ENCODE measurements at places on chromosomes 1 and 21. TPM values are rescaled to one million over a fixed set of nuclear protein-coding genes. Genes with fewer than 3 reads are reported as not detected.

- no peaks in the 10 kb centered on the region for H3K4me1 ChIP-seq
- no peaks in the 10 kb centered on the region for H3K27me3 ChIP-seq
- H3K4me3 ChIP-seq: no peak overlapping the region
- no peaks in the 10 kb centered on the region for H3K36me3 ChIP-seq
- no peak overlapping the region for H3K27ac ChIP-seq
Measured at GRCh38 chr1:191371626-191372025, 786.6 kb upstream of the RGS18 start.

GRCh38 chr21:30981403-30981802, 56.9 kb downstream of the KRTAP19-8 start:
- DNase-seq: no peak
- H3K27me3 ChIP-seq: no peaks in the 10 kb centered on the region
- H3K4me3 ChIP-seq: no peak overlapping the region
- H3K4me1 ChIP-seq: no peaks in the 10 kb centered on the region
- H3K27ac ChIP-seq: no peak overlapping the region
- no peaks in the 10 kb centered on the region for H3K36me3 ChIP-seq

- no peaks in the 10 kb centered on the region for H3K36me3 ChIP-seq
- no peak overlapping the region for H3K27ac ChIP-seq
- H3K4me3 ChIP-seq: no peak overlapping the region
- H3K27me3 ChIP-seq: no peaks in the 10 kb centered on the region
- DNase-seq: no peak
- no peaks in the 10 kb centered on the region for H3K4me1 ChIP-seq
Measured at GRCh38 chr1:101111461-101111860, 85.9 kb upstream of the DPH5 start.

GRCh38 chr1:109792056-109792831, 28.5 kb upstream of the EPS8L3 start:
- H3K4me3 ChIP-seq: no peak overlapping the region
- H3K4me1 ChIP-seq: peaks cover 24% of the 10 kb centered on the region
- peak overlapping the region; percentile 73 for H3K27ac ChIP-seq
- H3K27me3 ChIP-seq: no peaks in the 10 kb centered on the region
- no peaks in the 10 kb centered on the region for H3K36me3 ChIP-seq
- peak; percentile 62 for DNase-seq

Gene PTGER3
- total RNA-seq: 52.1 TPM

Gene CD244
- total RNA-seq: 1.6 TPM

Gene GJA9
- total RNA-seq: not detected

GRCh38 chr1:117049857-117050256, 10.3 kb upstream of the TTF2 start:
- no peak for DNase-seq
- no peak overlapping the region for H3K4me3 ChIP-seq
- H3K27me3 ChIP-seq: no peaks in the 10 kb centered on the region
- no peak overlapping the region for H3K27ac ChIP-seq

GRCh38 chr1:24555591-24556413, at the start of gene NCMAP:
TSS of gene NCMAP (plus strand) at chr1:24556087. CDS start at chr1:24595431, 39,344 bp downstream.
- H3K4me3 ChIP-seq: peak within 1 kb of the TSS; percentile 54
- DNase-seq: no peak
- H3K4me1 ChIP-seq: no peaks in the 10 kb centered on the region
- peak within 1 kb of the TSS; percentile 0 for H3K27ac ChIP-seq
- no peaks in the 10 kb centered on the region for H3K36me3 ChIP-seq
- no peaks in the 10 kb centered on the region for H3K27me3 ChIP-seq

DNA sequence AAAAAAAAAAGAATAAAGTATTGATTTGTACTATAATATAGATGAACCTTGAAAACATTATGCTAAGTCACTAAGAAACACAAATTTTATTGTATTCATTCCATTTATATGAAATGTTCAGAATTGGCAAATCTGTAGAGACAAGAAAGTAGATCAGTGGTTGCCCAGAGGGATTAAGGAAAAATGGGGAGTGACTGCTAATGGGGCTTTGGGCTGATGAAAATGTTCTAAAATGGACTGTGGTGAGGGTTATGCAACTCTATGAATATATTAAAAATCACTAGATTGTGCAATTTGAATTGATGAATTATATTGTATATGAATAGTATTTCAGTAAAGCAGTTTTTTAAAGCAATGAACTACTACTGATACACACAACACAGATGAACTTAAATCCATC, 10.0 kb downstream of the GDAP2 start:
- DNase-seq: no peak
- no peak overlapping the region for H3K4me3 ChIP-seq
- H3K27me3 ChIP-seq: no peaks in the 10 kb centered on the region
- H3K27ac ChIP-seq: no peak overlapping the region
- H3K4me1 ChIP-seq: no peaks in the 10 kb centered on the region

Gene DPH5
- 26.1 TPM for total RNA-seq

- peak overlapping the region; percentile 25 for H3K4me3 ChIP-seq
- no peaks in the 10 kb centered on the region for H3K36me3 ChIP-seq
- no peaks in the 10 kb centered on the region for H3K27me3 ChIP-seq
- H3K4me1 ChIP-seq: peaks cover 10% of the 10 kb centered on the region
- peak overlapping the region; percentile 88 for H3K27ac ChIP-seq
Measured at GRCh38 chr1:223133824-223134435, 9.1 kb downstream of the TLR5 start.

Gene AXDND1
- 0.98 TPM for total RNA-seq

Gene GNAT2
- total RNA-seq: not detected

DNA sequence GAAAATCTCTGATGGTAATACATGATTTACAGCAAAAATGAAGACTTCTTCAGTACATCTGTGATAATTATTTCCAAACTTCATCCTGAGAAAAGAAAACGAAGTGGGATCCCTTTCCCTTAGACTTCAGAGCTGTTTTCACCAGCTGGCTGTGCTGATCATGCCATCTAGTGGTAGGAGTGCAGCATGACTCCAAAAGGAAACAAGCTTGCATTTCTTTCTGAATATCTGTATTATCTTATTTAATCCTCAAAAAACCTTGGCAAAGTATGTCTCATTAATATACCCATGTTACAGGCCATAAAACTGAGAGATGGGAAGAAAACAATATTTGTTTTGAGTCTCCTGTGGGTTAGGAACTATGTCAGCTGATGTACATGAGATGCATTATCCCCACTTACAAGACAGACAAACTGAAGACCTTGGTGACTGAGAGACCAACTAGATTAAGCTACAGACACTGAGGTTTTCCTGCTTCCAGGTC, 9.8 kb upstream of the GJA8 start:
- H3K4me3 ChIP-seq: no peak overlapping the region
- H3K27ac ChIP-seq: no peak overlapping the region
- no peaks in the 10 kb centered on the region for H3K27me3 ChIP-seq
- DNase-seq: no peak
- no peaks in the 10 kb centered on the region for H3K4me1 ChIP-seq

DNA sequence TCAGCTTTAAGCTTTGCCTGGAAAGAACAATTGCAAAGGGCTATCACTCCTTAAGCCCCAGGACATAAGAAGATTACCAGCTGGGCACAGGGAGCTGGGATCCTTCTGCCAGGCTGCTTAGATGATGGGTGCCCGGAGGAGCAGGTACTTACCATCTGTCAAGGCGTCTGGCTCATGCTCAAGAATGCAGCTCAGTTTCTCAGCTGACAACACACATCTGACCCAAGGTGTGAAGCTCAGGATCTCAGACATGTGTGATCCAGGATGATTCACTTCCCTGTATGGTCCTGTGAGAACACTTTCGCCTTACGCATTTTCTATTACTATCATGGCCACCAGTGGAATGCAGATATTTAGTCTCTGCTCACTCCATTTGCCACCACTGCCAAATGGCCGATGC, 14.7 kb upstream of the DISC1 start:
- no peaks in the 10 kb centered on the region for H3K36me3 ChIP-seq
- no peak overlapping the region for H3K4me3 ChIP-seq
- no peak for DNase-seq
- no peaks in the 10 kb centered on the region for H3K4me1 ChIP-seq
- no peak overlapping the region for H3K27ac ChIP-seq

GRCh38 chr1:66312271-66312990, 221.5 kb upstream of the SGIP1 start:
- no peaks in the 10 kb centered on the region for H3K4me1 ChIP-seq
- H3K27ac ChIP-seq: no peak overlapping the region
- H3K36me3 ChIP-seq: no peaks in the 10 kb centered on the region

Gene NEXN
- 17.3 TPM for total RNA-seq

- no peak overlapping the region for H3K4me3 ChIP-seq
- H3K4me1 ChIP-seq: no peaks in the 10 kb centered on the region
Measured at GRCh38 chr1:186511761-186512637, 51.1 kb upstream of the PDC start.

Gene WRAP73
- total RNA-seq: 19.3 TPM

GRCh38 chr1:170538687-170539086, 6.7 kb downstream of the GORAB start:
- no peak overlapping the region for H3K27ac ChIP-seq
- no peaks in the 10 kb centered on the region for H3K4me1 ChIP-seq
- no peaks in the 10 kb centered on the region for H3K27me3 ChIP-seq
- H3K36me3 ChIP-seq: no peaks in the 10 kb centered on the region

Gene CDK18
- 12.3 TPM for total RNA-seq

Gene PROK1
- 0.66 TPM for total RNA-seq

- no peak overlapping the region for H3K4me3 ChIP-seq
- no peaks in the 10 kb centered on the region for H3K4me1 ChIP-seq
- H3K36me3 ChIP-seq: no peaks in the 10 kb centered on the region
- DNase-seq: no peak
- H3K27ac ChIP-seq: peak overlapping the region; percentile 87
Measured at GRCh38 chr1:206538901-206539640, 31.7 kb downstream of the RASSF5 start.

GRCh38 chr1:48619539-48619938, 147.5 kb upstream of the SPATA6 start:
- no peaks in the 10 kb centered on the region for H3K36me3 ChIP-seq
- DNase-seq: no peak
- H3K4me1 ChIP-seq: no peaks in the 10 kb centered on the region

Gene LENEP
- total RNA-seq: not detected

- no peak overlapping the region for H3K27ac ChIP-seq
- DNase-seq: no peak
- H3K27me3 ChIP-seq: no peaks in the 10 kb centered on the region
- no peaks in the 10 kb centered on the region for H3K36me3 ChIP-seq
- H3K4me1 ChIP-seq: no peaks in the 10 kb centered on the region
Measured at GRCh38 chr1:155695072-155695471, 6.2 kb downstream of the DAP3 start.

DNA sequence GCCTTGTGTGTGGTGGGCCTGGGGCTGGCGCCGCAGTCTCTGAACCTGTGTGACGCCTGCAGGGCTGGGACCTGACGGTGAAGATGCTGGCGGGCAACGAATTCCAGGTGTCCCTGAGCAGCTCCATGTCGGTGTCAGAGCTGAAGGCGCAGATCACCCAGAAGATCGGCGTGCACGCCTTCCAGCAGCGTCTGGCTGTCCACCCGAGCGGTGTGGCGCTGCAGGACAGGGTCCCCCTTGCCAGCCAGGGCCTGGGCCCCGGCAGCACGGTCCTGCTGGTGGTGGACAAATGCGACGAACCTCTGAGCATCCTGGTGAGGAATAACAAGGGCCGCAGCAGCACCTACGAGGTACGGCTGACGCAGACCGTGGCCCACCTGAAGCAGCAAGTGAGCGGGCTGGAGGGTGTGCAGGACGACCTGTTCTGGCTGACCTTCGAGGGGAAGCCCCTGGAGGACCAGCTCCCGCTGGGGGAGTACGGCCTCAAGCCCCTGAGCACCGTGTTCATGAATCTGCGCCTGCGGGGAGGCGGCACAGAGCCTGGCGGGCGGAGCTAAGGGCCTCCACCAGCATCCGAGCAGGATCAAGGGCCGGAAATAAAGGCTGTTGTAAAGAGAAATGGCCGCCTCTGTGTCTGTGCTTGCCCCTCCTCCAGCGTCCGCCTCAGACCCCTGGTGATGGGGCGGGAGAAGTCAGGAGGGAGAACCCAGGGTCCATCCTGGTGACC, 788 bp downstream of the ISG15 start:
- DNase-seq: no peak
- no peaks in the 10 kb centered on the region for H3K27me3 ChIP-seq
- H3K4me1 ChIP-seq: no peaks in the 10 kb centered on the region
- H3K36me3 ChIP-seq: no peaks in the 10 kb centered on the region
- H3K27ac ChIP-seq: peak overlapping the region; percentile 92
- peak overlapping the region; percentile 69 for H3K4me3 ChIP-seq

DNA sequence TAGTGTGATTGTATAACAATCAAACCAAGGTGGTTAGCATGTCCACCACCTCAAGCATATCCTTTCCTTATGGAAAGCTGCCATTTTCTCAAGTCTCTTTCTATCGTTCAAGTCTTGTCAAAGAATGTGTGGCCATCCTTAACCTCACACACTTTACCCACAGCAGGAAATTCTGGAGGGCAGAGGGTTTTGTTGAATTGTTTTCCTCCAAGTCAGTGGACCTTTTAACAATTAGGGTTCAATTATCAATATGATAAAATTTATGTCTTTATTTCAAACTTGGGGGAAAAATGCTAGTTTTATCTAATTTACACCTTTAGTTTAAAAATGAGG, 14.2 kb upstream of the PTPRC start:
- no peaks in the 10 kb centered on the region for H3K27me3 ChIP-seq
- no peaks in the 10 kb centered on the region for H3K36me3 ChIP-seq
- DNase-seq: no peak
- no peak overlapping the region for H3K27ac ChIP-seq
- no peaks in the 10 kb centered on the region for H3K4me1 ChIP-seq
- H3K4me3 ChIP-seq: no peak overlapping the region

GRCh38 chr1:55064071-55064581, 24.8 kb downstream of the PCSK9 start:
- H3K27ac ChIP-seq: peak overlapping the region; percentile 58
- peaks cover 17% of the 10 kb centered on the region for H3K4me1 ChIP-seq
- H3K4me3 ChIP-seq: no peak overlapping the region
- no peak for DNase-seq
- no peaks in the 10 kb centered on the region for H3K36me3 ChIP-seq

Gene KRTAP12-2
- total RNA-seq: not detected

DNA sequence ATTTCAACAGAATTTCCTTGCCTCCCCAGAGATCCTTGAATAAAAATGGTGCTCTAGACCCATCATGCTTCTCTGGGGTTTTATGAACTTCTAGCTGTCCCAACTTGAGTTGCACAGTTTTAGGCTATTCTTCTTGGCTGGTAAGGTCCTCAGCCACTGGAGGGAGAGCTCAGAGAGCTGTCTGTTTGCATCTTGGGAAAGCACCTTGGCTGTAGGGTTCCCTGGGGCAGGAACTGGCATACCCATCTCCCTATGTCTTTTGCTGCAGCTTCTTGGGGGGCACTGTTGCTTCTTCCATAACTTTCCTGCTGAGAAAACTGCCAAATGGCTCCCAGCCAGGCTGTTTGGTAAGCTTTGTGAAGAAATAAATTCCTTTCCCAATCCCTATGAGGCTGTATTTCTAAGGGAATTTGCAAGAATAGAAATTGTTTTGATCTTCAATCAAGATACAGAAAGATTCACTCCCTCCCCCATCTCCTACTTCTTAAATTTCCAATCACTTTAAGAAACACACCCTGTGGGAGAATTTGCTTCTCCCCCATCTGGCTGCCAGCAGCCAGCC, 8.2 kb upstream of the FMOD start:
- H3K4me1 ChIP-seq: peaks cover 3% of the 10 kb centered on the region
- H3K27ac ChIP-seq: no peak overlapping the region
- H3K4me3 ChIP-seq: no peak overlapping the region

GRCh38 chr1:99084562-99084961, 79.9 kb upstream of the PLPPR5 start:
- no peaks in the 10 kb centered on the region for H3K36me3 ChIP-seq
- no peak for DNase-seq
- H3K4me1 ChIP-seq: no peaks in the 10 kb centered on the region
- H3K27ac ChIP-seq: no peak overlapping the region
- no peaks in the 10 kb centered on the region for H3K27me3 ChIP-seq

Measured in breast epithelium (tissue), 4 donors.